ENCODE measurements at places on chromosomes 12 and 14. TPM values are rescaled to one million over a fixed set of nuclear protein-coding genes. Genes with fewer than 3 reads are reported as not detected.

EML5 gene
- total RNA-seq = 5.5 TPM

SDR9C7 gene
- not detected for total RNA-seq

POTEG gene
- not detected for total RNA-seq

CD4 gene
- total RNA-seq = 285 TPM

OR6C6 gene
- total RNA-seq = not detected

ATG2B gene
- 37.8 TPM for total RNA-seq

LGALS3 gene
- 51.1 TPM for total RNA-seq

KCNA1 gene
- total RNA-seq = not detected

KCNH5 gene
- total RNA-seq = not detected

- DNase-seq = no peak
These were observed 25.5 kb downstream of the CLECL1 start for GRCh38 chr12:9707356-9707755.

- no peak for DNase-seq
These were observed 42.0 kb upstream of the ATP2B1 start for GRCh38 chr12:89750389-89751351.

DNA sequence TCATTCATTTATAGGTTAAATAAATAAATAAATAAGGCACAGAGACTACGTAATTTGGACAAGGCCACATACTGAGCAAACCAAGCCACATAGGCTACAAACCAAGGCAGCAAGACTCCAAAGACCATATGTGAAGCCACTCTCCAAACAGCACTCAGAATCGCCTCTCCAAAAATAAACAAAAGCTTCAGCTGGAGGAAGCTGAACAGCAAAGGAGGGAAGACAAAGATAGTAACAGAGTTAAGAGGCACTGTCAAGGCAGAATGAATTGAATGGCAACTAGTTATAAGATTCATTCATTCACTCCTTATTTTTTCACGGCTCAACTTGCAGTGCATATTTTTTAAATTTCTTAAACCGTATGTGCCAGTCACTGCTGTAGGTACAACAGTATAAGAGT is 200.5 kb upstream of the GRIP1 start:
- no peak for DNase-seq

DNA sequence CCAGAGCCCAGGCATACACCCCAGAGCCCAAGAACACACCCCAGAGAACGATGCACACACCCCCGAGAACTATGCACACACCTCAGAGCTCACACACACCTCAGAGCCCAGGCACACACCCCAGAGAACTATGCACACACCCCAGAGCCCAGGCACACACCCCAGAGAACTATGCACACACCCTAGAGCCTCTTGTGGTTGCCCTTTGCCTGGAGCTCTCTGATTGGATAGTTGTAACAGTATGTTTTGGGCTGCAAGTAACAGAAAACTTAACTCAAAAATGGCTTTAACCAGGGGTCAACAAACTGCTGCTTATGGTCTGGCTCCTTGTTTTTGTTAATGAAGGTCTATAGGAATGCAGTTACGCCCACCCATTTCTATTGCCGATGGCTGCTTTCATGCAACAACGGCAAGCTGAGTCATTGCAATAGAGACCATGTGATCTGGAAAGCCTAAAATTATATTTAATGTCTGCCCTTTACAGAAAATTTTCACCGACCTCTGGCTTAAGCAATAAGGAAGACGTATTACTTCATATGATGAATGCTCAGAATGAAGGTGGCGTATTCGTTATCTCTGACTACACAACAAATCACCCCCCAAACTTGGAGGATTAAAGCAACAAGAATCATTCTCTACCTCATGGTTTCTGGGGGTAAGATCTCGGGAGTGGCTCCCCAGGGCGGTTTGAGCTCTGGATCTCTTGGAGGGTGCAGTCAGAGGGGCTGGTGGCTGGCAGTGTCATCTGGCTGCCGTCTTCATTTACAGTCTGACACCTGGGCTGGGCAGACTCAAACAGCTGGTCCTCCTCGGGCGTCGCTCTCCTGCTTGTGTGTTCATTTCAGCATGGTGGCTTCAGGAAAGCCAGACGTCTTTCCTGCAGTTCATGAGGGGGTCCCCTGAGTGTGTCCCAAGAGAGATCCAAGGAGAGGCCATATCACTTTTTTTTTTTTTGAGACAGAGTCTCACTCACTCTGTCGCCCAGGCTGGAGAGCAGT is 66.3 kb upstream of the NCOR2 start:
- no peak for DNase-seq

- no peak for DNase-seq
These were observed 4.0 kb downstream of the RAB15 start for GRCh38 chr14:64968167-64968566.

DNA sequence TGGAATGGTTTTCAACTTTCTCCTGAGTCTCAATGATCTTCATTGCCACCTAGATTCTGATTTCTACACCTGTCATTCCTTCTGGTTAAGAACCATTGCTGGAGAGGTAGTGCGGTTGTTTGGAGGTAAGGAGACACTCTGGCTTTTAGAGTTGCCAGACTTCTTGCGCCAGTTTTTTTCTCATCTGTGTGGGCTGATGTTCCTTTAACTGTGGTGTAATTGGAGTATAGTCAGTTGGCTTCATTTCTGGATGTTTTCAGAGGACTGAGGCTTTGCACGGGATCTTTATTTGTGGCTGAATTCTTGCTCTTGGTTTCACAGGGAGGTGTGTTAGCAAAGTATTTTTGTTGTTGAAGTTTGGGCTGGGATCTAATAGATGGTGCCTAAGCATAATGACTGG is 5.7 kb upstream of the CLEC4D start:
- no peak for DNase-seq

GRCh38 chr14:93302688-93303581 is 29.9 kb downstream of the BTBD7 start:
- no peak for DNase-seq

DNA sequence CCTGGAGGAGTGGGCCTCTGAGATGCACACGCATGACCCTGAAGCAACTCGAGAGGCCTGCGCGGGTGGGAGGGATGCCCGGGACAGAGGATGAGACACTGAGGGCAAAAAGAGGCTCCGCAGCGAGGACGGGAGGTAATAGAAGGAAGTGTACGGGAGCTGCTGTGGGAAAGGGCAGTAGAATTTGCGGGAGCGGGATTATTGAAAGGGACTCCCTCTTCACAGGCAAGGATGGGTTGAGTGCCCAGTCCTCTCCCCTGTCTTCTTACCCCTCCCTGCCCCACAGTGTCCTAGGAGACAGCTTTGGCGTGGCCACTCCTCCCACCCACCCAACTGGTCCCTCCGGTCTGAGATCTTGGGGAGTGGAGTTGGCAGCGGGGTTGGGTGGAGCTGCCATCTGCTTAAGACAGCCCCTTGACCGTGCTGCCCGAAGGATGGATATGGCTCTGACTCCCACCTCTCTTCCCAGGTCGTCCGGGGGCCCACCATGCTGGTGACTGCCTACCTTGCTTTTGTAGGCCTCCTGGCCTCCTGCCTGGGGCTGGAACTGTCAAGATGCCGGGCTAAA is 15.7 kb upstream of the ESPL1 start:
- DNase-seq = no peak

- no peak for DNase-seq
These were observed 22.4 kb downstream of the P2RX2 start for GRCh38 chr12:132640936-132641335.

GRCh38 chr12:43742106-43742505 is 16.5 kb downstream of the PUS7L start:
- DNase-seq = no peak

GRCh38 chr12:109873653-109874052 is 6.7 kb downstream of the GLTP start:
- no peak for DNase-seq

GRCh38 chr12:64145226-64145625 is 76.9 kb downstream of the KICS2 start:
- DNase-seq = no peak

DNA sequence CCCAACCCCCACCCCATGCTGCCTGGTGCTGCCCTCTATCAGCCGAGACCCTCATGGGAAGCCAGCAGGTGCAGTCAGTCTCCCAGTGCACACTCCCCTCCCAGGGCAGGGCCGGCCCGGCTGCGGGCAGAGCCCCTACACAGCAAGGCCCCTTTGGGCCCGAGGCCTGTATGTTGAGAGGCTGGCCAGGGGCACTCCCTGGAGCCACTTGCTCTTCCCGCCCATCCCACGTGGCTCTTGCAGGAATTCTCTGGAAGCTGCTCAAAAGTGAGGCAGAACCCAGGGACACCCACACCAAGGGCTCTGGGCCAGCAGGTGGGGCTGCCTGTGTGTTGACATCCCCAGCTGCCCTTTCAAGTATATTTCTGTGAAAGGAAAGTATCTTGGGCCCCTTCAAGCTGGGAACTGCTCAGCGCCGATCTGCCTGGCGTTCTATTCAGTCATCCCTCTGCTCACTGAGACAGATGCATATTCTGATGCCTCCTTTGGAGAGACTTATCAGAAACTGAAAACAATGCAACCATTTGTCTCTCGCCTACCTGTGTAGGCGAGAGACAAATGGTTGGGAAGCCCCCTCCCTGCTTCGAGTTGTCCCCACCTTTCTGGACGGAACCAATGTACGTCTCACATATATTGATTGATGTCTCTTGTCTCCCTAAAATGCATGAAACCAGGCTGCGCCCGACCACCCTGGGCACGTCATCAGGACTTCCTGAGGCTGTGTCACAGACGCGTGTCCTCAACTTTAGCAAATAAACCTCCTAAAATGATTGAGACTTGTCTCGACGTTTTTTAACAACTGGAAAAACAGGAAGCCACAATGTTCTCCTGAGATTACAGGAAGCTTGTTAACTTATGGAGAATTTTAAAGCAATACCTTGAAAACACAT is 6.0 kb downstream of the GPR132 start:
- DNase-seq = peak; percentile 75

GRCh38 chr12:1873531-1874510 is 44.6 kb downstream of the CACNA2D4 start:
- no peak for DNase-seq

- no peak for DNase-seq
These were observed 49.8 kb downstream of the GNS start for GRCh38 chr12:64709429-64709828.

DNA sequence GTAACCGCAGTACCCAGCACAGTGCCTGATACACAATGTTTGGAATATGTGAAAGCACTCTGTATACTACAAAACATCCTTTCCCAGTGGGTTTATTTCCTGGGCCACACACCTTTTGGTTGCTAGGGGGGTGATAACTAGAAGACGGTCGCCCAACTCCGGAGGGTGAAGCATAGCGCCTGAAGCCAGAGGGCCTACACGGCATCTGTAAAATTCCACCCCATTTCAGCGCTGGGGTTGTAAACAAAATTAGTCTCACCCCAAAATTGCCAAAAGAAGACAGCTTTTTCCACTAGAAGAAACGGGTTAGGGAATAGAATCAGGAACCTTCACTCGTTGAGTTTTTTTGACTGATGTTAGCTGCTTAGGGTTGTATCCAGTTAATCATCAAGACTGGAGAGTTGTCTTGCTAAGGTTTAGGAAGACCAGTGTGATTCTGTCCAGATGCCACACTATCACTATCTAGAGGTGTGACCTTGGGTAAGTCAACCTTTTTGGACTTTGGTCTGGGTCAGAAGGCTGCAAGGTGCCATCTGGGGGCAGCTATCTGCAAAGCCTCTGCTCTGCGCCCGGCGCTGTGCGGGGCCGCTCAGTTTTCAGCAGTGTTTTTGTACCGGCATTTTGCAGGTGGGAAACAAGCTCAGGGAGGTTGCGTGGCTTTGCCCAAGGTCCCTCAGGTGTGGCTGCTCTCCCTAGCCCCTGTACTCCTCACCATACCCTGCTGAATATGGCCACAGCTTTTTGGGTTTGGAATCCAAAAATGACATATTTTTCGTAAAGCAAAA is 1.3 kb downstream of the ZNF839 start:
- DNase-seq = no peak

- DNase-seq = peak; percentile 79
These were observed 52.9 kb upstream of the OR9K2 start for GRCh38 chr12:55073043-55074022.

GRCh38 chr12:90181216-90181615 is 472.6 kb upstream of the ATP2B1 start:
- no peak for DNase-seq

DNA sequence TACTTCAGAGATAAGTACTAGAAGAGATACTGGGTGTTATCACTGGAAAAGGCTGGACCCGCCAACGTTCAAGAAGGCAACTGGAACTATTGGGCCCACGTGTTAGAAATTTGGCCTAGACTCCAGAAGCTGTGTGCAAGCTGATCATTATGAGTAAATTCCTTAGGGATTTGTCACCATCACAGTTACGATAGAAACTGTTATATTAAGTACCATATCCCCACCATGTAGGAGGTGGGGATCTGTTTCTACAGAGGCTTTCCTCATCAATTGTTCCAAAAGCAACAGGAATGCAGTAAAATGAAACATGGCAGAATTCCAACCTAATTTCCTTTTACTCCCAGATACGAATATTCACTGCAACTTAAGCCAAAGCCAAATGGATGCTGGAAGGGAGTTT is 170.7 kb downstream of the NOVA1 start:
- no peak for DNase-seq

DNA sequence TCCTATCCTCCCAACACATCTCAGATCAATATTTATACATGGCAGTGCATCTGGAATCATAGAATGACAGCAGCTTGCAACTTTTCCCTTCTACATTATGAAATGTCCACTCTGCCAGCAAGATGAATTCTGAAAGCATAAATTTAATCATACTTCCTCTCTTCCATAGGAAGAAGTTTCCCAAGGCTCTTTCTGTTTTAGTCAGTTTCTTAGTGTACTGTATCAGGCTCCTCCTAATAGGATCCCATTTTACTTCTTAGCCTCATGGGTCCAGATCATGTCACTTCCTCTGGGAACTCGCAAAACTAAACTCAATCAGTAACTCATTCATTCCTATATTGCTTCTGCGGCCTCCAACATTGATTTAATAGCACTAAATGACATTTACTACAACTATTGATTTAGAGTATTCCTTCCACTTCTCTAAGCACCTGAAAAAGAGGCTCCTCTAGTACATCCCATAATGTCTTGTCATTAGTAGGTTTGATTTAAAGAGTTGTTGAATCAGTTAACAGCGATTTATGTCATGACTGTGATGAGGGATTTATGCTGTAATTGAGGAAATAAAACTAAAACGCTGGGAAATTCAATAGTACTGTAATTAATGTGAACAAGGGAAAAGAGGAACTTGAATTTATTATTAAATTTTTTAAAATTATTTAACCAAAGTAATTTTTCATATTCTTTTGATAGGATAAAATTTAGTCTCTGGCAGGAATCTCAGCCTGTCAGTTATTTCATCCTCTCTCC is 4.0 kb downstream of the CLEC1A start:
- no peak for DNase-seq

DNA sequence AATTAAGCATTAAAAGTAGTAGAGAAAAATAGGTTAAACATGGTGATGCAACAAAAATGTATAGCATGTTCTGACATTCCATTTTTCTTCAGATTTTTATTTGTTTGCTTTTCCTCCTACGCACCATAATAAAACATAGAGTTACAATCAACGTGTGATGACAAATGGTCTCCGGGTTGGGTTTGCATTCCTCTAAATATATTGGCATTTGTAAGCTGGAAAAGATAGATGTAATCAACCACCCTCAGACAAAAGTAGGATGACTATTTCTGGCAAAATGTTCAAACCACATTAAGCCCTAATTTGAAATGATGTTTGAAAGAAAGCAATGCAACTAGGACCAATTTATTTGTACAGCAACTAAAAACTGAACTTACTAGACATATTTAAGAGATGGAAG is 58.4 kb downstream of the SLC25A21 start:
- no peak for DNase-seq
